NB4 (cell line): ENCODE measurements at places on chromosomes 4 and X.

DNA sequence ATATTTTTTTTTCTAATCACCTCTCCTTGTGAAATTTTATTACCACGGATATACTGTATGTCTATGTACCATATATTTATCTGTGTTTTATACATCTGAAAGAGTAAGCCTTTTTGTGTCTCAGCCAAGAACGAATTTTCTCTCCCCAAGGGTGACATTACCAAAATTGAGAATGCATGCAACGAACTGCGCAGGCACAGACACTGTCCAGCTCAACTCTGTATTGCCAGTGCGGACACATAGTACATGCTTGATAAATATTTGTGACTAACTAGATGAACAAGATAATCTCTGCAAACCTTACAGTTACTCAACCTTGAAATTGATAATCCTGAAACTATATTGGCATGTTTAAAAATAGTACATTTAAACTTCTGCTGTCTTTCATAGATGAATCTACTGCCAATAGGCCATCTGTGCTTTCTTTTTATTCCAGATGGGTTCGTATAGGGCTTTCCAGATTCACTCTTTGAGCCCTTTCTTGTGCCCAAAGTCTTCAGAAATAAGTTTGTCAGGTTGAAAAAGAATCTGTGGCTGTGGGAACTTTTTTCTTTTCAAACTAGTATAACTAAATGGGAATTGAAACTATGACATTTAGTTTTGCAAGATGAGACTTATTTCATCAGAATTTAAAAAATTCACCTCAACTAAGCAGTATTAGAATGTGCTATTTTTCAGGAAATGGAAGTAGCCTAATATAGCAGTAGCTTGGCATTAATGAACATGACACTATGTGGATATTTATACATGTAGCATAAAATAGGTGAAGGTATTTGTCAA, 38.9 kb downstream of the DTHD1 start:
- DNase-seq = no peak

DNA sequence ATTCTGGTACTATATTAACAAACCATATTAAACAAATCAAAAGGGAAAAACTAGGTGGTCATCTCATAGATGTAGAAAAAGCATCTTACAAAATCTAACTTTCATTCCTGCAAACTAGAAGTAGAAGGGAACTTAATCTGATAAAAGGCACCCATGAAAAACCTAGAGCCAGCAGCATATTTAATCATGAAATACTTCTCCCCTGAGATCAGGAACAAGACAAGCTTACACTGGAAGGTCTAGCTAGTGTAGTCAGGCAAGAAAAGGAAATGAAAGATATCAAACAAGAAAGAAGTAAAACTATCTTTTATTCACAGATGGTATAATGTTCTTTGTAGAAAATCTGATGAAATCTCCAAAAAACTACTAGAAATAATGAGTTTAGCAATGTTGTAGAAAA, 41.2 kb downstream of the ATP10D start:
- DNase-seq = no peak

DNA sequence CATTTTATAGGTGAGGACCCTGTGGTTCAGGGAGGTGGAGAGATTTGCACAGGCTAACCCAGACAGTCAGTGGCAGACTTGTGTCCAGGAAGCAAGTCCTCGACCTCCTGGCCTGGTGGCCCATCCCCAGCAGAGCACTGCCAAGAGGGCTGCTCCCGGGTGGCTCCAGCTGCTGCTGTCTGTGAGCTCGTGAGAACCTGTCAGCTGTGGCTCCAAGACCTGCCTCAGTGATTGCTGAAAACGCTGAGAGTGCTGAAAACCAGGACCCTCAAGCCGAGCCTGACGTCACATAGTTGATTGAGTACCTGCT, 74.2 kb downstream of the RTL9 start:
- no peak for DNase-seq

DNA sequence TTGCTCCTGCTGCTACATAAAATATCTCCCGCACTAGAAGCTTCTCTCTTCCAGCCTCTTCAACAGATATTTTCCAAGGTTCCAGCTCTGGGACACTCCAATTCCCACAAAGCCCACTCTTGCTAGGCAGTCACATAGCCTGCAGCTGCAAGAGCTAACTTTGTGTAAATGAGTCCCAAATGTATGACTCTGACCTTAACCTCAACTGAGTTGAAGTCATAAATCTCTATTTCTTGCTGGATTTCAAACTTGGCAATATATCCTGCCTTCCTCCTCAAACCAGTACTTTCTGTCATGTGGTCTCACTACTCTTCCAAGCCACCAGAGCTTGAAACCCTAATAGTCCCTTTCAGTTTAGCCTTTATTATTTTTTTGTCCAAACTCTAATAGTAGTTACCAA, 315.4 kb upstream of the GRIA3 start:
- no peak for DNase-seq

DNA sequence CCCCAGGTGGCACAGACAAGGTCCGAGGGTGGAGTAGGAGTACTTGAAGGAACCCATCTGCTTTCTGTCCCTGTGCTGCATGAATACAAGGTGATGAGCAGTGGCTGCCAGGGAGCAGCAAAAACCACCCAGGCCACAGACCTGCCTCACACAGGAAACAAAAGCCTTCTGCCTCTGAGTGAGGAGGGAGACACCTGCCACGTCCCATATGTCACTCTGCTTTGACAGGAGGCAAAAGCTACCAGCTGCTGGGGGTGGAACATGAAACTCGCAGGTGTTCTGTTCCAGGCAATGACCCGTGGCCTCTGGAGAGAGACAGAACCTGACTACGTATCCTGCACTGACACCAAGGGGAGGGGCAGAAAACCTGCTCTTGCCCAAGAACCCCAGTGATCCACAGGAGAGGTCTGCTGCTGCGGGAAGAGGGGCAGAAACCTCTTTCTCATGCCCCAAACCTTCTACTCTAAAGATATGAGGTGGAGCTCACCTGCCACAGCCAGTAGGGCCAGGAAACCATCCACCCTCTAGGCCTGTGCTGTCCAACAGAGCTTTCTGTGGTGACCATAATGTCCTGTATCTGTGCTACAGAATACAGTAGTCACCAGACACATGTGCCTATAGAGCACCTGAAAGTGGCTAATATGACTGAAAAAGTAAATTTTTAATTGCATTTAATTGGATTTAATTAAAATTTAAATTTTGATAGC, 172.9 kb downstream of the PRDM5 start:
- DNase-seq = no peak

DNA sequence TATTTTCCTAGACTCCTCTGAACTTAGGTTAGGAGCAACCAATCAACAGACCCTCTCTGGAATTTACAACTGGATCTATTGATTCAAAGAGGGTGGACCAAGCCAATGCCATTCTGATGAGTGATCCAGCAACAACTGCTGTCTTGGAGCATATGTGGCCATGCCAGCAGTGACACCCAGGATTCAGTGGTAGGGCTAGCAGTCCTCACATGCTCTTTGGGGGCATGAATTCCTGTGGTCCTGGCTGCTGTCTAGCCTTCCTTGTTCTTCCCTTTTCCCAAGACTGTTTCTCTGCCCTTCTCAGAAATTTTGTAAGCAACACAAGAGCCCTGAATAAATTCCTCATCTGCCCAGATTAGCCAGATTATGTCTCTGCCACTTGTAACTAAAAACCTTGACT, 61.5 kb upstream of the GATB start:
- DNase-seq = no peak

GRCh38 chrX:43108828-43109227, 330.9 kb upstream of the PPP1R2C start:
- DNase-seq = no peak

DNA sequence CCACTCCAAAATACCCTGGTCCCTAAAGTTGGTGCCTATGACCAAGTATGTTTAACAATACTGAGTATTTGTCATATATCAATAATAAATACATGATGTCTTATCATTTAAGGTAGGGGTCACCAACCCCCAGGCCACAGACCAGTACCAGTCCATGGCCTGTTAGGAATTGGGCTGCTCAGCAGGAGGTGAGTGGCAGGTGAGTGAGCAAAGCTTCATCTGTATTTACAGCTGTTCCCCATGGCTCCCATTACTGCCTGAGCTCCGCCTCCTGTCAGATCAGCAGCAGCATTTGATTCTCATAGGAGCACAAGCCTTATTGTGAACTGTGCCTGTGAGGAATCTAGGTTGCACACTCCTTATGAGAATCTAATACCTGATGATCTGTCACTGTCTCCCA, 126.2 kb downstream of the HNRNPD start:
- DNase-seq = no peak

DNA sequence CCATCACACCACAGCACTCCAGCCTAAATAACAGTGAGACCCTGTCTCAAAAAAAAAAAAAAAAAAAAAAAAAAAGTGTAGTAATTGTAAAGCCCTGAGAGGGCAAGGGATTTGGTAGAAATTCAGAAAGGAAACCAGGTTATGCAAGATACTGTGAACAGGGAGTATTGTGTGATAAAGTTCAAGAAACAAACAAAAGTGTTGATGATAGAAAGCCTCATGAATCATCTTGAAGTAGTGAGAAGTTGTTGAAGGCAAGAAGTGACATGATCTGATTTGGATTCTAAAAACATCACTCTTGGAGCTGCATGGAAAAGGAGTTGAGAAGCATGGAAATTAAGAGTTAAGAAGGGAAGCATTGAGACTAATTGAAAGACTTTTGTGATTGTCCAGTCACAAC, 102.2 kb downstream of the RAP1GDS1 start:
- DNase-seq = no peak

GRCh38 chr4:26321373-26322221, 783 bp downstream of the RBPJ start:
- DNase-seq = peak; percentile 70

- no peak for DNase-seq
These were observed 5.6 kb downstream of the SLC49A3 start for GRCh38 chr4:683247-683897.

DNA sequence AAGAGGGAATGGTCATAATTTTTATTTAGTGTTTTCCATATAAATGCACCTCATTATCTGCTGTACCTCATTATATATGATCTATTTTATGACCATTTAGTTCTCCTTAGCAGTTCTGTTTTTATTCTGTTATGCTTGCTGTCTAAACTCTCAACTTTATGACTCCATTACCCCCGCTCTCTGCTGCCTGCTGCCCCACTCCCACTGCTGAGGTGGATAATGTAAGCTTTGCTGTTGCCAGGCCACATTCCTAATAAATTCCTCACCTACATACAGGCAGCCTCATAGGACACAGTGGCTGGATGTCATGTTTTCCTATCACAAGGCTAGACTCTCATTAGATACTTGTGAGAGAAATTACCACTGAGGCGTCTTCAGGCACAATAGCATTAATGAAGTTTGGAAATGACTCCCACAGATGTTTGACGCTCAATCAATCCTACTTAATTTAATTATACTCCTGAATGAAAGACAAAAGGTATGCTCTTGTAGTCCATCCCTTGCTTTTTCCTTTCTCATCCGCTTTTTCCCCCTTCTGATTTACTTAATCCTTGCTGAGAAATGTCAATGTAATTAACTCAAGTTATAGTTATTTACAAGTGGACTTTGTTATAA, 497.5 kb upstream of the IGFBP7 start:
- DNase-seq = no peak

DNA sequence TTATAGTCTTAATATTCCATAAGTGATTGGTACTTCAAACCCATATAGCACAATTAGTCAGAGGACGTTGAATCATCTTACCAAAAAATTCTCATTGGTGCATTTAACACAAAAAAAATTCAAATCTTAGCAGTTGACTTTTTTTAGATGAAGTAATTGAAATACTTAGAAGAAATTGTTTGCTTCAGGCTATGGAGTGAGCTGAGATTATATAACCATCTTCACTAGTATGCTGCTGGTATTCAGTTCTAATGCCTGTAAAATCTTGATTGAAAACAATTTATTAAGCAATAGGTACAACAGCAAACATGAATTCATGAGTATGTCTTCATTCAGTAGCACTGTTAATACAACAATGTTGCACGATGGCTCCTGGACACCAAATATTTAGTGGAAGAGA, 250.0 kb downstream of the GPM6A start:
- DNase-seq = no peak

- no peak for DNase-seq
These were observed 66.1 kb upstream of the H2AZ1 start for GRCh38 chr4:100016191-100016590.

DNA sequence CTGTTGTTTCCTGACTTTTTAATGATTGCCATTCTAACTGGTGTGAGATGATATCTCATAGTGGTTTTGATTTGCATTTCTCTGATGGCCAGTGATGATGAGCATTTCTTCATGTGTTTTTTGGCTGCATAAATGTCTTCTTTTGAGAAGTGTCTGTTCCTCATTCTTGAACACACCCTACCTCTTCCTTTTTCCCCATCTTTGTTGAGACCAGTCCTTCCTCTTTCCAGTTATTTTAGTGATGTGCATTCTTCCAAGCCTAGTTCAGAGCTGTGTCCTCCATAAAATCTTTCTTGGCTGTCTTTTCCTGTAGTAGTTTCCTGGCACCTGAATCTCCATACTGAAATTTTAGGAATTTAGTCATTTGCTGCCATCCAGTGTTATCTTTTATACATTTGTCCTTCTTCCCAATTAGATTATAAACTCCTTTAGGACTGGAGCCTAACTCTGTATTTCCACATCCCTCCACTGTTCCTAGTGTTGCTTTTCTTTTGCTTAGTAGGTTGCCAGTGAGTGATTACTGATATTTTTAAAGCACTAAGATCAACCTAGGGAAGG, 11.4 kb downstream of the FHIP1A start:
- no peak for DNase-seq

DNA sequence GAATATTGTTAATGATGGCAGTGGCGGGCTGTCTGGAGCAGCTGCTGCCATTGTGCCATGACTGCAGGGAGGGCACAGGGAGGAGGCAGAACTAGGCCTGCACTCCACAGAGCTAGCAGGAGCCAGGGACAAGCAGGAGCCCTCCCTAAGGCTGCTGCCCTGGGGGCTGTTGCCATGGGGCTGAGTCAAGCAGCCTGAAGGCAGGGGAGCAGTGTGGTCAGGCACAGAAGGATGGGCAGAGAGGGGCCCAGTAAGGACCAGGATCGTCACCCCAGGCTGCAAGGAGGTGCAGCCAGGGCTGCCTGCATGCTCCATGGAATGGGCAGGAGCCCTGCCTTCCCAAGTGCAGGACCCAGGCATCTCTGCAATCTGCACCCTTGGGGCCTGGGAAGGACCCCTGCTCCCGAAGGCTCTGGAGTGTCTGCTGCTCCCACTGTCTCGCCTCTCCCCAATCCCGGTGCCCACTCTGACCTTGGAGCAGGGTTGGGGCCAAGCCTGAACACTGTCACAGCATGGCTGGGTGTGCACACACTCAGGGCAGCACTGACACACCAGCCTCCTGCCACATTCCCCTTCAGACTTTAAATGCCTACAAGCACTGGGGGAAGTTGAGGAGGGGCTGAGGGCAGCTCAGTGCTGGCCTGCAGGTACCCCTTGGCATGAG, 98.3 kb upstream of the GALNTL6 start:
- no peak for DNase-seq

- no peak for DNase-seq
These were observed 106.4 kb downstream of the RAPGEF2 start for GRCh38 chr4:159209249-159209648.

- DNase-seq = no peak
These were observed 15.7 kb downstream of the JADE1 start for GRCh38 chr4:128825226-128825625.

- peak; percentile 60 for DNase-seq
These were observed 1.2 kb downstream of the GABRB1 start for GRCh38 chr4:47032405-47033106.

- no peak for DNase-seq
These were observed 7.6 kb downstream of the HNRNPDL start for GRCh38 chr4:82422616-82423015.

GRCh38 chr4:186739802-186740434, 16.3 kb upstream of the FAT1 start:
- no peak for DNase-seq
